Breast epithelium (tissue), 4 donors: ENCODE measurements at places on chromosomes 6 and 20. TPM values are rescaled to one million over a fixed set of nuclear protein-coding genes. Genes with fewer than 3 reads are reported as not detected.
A peak's percentile ranks its signal among the peaks of the same experiment; 100 is the strongest.

RPP21 gene
- total RNA-seq: 69.6 TPM

BIRC7 gene
- total RNA-seq: not detected

AKAP12 gene
- total RNA-seq: 40.7 TPM

- DNase-seq: no peak
Measured at GRCh38 chr6:153038378-153039057, 36.0 kb upstream of the MTRF1L start.

- DNase-seq: no peak
Measured at GRCh38 chr6:5657684-5658430, 348.9 kb downstream of the NRN1 start.

DNA sequence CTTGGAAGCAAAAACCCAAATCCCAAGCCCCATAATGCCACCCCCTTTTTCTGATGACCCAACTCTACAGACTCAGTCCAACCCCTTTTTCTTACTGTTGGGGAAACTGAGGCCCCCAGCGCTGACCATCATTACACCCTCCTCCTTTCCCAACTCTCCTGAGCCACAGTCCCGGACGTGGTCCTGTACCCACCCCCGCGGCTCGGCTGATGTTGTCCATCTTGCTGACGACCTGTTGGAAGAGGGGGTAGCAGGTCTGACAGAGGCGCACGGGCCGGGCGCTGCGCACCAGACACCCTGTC lies 533 bp downstream of the OSTM1 start:
- no peak for DNase-seq

- DNase-seq: no peak
Measured at GRCh38 chr6:81308577-81309279, 443.8 kb downstream of the TENT5A start.

- DNase-seq: no peak
Measured at GRCh38 chr6:106069478-106069877, 16.7 kb upstream of the PRDM1 start.

DNA sequence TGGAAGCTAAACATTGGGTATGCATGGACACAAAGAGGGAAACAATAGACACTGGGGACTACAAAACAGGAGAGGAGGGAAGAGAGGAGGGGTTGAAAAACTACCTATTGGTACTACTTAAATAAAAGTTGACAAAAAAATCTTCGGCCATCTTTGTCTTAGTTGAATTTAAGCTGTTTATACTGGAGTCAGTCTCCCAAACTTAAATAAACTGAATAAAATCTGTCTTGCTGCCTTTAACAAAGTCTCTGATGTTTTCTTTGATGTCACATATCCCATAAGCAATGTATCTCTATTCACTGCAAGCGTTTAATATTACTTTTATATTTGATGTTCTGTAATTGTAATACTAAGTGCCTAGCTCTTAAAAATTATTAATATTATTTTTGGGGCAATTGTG lies 409.2 kb upstream of the EPHA7 start:
- DNase-seq: no peak

GRCh38 chr20:23497536-23497935 lies 6.6 kb downstream of the CST8 start:
- DNase-seq: no peak

DNA sequence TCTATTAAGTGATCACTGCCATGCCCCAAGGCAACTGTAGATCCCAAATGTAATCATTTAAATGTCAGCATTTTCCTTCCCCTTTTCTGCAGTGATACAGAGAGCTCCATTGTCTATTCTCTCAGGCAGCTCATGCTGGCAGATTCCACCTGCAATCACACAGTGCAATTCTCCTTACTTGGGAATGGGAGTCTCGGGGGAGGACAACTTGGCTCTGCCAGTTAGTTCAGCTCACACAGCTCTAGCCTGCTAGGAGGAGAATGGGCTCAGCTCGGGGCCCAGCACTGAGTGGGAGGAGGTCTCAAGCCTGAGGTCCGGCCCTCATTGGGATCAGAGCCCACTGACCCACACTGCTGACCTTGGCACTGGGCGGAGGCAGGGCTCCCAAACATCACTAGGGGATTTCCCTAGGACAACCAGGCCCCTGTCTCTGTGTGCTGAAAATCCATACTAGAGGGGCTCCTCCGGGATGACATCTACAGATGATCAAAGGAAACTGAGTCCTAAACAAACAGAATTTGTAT lies 109.2 kb upstream of the ASF1A start:
- DNase-seq: peak; percentile 47

- DNase-seq: no peak
Measured at GRCh38 chr6:30759575-30760239, 15.4 kb upstream of the IER3 start.

GRCh38 chr20:18676396-18676795 lies 88.5 kb downstream of the DTD1 start:
- no peak for DNase-seq

DNA sequence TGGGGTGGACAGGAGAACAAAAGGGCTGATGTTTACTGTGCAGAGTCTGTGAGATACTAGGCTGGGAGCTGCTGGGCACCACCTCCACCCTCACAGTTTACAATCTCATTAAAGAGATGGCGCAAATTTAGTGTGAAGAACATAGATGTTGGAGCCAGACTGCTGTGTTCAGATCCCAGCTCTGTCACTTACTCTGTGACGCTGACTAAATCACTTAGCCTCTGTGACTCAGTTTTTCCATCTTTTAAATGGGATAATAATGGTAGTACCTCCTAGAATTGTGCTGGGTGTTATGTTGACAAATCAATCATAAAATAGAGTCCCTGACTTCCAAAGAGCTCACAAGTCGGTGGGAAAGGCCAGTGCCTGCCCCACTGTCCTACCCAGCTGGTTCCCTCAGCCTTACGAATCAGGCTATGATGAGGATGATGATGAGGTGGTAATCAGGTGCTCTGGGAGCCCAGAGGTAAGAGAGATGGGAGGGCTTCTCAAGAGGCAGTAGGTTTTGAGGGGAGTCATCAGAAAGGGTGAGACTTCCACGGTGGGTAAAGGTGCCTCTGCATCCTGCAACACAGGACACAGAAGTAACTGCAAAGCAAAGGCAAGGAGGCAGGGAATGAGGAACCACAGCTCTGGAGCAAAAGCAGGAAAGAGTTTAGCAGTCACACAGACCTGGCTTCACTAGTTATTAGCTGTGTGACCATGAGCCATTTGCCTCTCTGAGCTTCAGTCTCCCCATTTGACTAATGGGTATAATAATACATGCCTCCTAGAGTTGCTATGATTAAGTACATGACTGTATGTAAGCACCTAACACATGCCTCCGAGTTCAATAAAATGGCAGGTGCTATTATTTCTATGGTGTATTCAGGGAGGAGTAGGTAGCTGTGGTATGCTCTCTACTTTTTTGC lies 8.9 kb downstream of the FYN start:
- no peak for DNase-seq

DNA sequence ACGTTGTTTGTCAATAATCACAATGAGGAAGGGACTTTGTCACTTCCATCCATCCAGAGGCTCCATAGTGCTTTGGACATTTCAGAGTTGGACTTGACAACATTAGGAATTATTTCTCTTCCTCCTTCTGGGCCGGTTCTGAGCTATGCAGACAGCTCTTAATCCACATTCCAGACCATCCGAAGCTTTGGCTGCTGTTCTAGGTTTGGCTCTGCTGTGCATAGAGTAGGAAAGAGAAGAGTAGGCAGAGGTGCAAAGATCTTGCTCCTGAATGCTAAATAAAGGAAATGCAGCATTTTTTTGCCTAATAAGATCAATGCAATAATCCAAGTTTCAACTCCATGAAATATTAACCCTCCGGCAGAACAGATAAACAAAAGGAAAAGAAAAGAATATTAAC lies 251.8 kb upstream of the PRND start:
- no peak for DNase-seq

- DNase-seq: no peak
Measured at GRCh38 chr6:167674486-167674885, 152.2 kb upstream of the AFDN start.
